ENCODE measurements at places on chromosomes 12 and 14.

GRCh38 chr14:34966413-34966812, 16.4 kb upstream of the SRP54 start:
- no peak for DNase-seq
- H3K36me3 ChIP-seq: peaks cover 20% of the 10 kb centered on the region
- H3K27ac ChIP-seq: no peak overlapping the region
- peaks cover 2% of the 10 kb centered on the region for H3K4me1 ChIP-seq

GRCh38 chr12:1281683-1282366, 290.8 kb downstream of the ERC1 start:
- no peaks in the 10 kb centered on the region for H3K36me3 ChIP-seq
- H3K27ac ChIP-seq: no peak overlapping the region
- H3K4me3 ChIP-seq: no peak overlapping the region
- H3K4me1 ChIP-seq: no peaks in the 10 kb centered on the region

DNA sequence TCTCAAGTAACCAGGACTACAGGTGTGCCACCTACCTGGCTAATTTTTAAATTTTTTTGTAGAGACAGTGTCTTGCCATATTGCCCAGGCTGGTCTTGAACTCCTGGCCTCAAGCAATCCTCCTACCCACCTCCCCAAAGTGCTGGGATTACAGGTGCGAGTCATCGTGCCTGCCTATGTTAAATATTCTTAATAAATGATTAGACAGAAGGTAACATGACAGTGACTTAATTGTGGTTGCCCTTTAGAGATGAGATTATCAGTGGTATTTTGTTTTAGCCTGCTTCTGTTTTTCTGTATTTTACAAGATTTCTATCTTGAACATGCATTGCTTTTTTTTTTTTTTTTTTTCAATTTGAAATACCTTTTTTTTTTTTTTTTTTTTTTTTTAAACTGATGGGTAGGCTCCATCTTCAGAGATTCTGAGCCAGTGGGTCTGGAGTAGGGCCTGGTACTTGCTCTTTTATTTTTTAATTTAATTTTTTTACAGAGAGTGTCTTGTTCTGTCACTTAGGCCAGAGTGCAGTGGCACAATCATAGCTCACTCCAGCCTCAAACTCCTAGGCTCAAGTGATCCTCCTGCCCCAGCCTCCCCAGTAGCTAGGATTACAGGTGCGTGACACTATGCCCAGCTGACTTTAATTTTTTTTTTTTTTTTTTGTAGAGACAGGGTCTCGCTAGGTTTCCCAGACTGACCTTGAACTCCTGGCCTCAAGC, 88.4 kb downstream of the BORCS5 start:
- H3K36me3 ChIP-seq: peaks cover 6% of the 10 kb centered on the region
- peaks cover 26% of the 10 kb centered on the region for H3K4me1 ChIP-seq
- H3K4me3 ChIP-seq: no peak overlapping the region
- no peaks in the 10 kb centered on the region for H3K27me3 ChIP-seq
- peak overlapping the region; percentile 94 for H3K27ac ChIP-seq

DNA sequence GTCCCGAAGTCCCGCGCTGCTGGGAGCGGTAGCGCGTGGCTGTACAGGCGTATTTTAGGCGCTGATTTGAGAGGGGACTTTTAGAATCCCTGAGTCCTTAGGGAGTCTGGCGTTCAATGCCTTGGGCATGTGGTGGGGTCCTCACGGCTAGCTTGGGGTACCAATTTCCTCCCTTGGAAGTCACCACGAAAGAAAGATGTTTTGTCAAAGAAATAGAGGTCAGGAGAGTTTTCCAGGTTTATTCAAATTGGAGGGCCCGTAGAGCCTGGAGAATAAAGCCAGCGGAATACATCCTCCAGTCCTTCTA, 63.9 kb downstream of the KLHL28 start:
- peaks cover 6% of the 10 kb centered on the region for H3K36me3 ChIP-seq
- peaks cover 6% of the 10 kb centered on the region for H3K4me1 ChIP-seq
- H3K27ac ChIP-seq: peak overlapping the region; percentile 91

GRCh38 chr14:64696355-64696857, 7.8 kb upstream of the PLEKHG3 start:
- H3K36me3 ChIP-seq: no peaks in the 10 kb centered on the region
- no peak overlapping the region for H3K4me3 ChIP-seq
- no peaks in the 10 kb centered on the region for H3K27me3 ChIP-seq
- no peak overlapping the region for H3K27ac ChIP-seq

DNA sequence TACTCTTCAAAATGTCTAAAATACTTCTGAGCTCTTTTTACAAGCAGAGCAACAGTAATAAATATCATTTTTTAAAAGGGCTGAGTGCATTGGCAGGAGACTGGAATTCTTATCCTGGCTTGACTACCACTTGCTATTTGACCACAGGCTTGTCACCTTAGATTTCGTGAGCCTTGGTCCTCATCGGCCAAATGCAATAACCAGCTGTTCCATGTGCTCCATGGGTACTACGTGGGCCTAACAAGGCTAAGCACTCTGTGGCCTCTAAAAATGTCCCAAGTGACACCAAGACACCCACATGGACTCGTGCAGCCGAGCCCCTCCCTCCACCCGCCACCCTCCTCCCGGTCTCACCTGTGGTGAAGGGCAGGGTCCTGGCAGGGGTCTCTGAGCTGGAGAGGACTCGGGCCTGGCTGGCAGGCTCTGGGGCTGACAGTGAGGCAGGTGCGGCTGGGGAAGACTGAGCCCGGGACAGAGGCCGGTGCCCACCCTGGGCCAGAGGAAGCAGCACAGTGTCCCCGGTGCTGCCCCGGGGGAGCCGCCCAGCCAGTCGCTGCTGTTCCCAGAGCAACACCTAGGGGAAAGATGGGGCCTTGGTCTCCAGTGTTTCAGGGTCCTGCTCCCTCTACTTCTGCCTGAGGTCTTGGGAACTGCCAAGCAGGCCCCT, 20.1 kb downstream of the SLC48A1 start:
- no peak overlapping the region for H3K27ac ChIP-seq
- peaks cover 64% of the 10 kb centered on the region for H3K36me3 ChIP-seq
- no peaks in the 10 kb centered on the region for H3K27me3 ChIP-seq
- H3K4me1 ChIP-seq: no peaks in the 10 kb centered on the region
- no peak for DNase-seq

DNA sequence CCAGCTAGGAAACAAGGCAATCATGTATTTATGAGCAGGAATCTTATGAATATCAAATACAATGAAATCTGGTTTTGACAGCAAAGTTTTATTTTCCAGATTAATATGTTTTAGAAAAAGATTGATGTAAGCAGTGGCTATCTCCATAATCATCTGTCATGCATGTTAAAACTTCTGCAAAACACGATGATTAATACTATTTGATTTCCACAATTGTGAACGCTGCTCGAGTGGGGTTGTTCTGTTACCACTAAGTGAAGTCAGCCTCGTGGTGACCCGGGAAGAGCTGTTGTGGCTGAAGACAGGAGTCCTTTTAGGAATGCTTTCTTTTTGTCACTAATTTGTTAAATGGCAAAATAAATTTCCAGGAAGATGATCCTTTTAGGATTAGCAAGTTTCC, 9.4 kb downstream of the CFAP251 start:
- no peak overlapping the region for H3K4me3 ChIP-seq
- H3K27ac ChIP-seq: peak overlapping the region; percentile 53
- peaks cover 28% of the 10 kb centered on the region for H3K4me1 ChIP-seq
- H3K36me3 ChIP-seq: peaks cover 18% of the 10 kb centered on the region
- no peak for DNase-seq

- no peak overlapping the region for H3K27ac ChIP-seq
- H3K4me3 ChIP-seq: peak overlapping the region; percentile 47
- H3K4me1 ChIP-seq: peaks cover 5% of the 10 kb centered on the region
These were observed 40.4 kb upstream of the LDHB start for GRCh38 chr12:21697904-21698630.

GRCh38 chr12:80627782-80628181, 79.7 kb upstream of the MYF6 start:
- H3K27me3 ChIP-seq: no peaks in the 10 kb centered on the region
- H3K4me1 ChIP-seq: no peaks in the 10 kb centered on the region
- no peak overlapping the region for H3K4me3 ChIP-seq
- H3K27ac ChIP-seq: no peak overlapping the region
- no peaks in the 10 kb centered on the region for H3K36me3 ChIP-seq

DNA sequence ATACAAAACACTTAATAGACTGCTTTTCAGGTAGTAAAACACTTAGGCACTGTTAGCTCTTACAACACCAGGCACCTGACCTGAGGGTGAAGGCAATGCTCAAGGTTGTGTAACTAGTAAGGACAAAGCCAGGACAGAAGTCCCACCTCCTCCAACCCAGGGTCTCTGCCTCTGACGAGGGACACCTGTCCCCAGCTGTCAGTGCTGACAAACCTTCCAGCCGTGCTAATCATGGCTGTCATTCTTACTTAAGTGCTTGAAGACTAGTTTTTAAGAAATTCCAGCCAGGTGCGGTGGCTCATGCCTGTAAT, 62.5 kb upstream of the MAX start:
- H3K27me3 ChIP-seq: no peaks in the 10 kb centered on the region
- no peaks in the 10 kb centered on the region for H3K36me3 ChIP-seq
- no peak overlapping the region for H3K4me3 ChIP-seq
- peaks cover 21% of the 10 kb centered on the region for H3K4me1 ChIP-seq
- DNase-seq: no peak

GRCh38 chr14:104864267-104865080, 594 bp upstream of the CEP170B start:
- DNase-seq: peak; percentile 65
- peaks cover 15% of the 10 kb centered on the region for H3K4me1 ChIP-seq
- H3K36me3 ChIP-seq: peaks cover 6% of the 10 kb centered on the region
- H3K4me3 ChIP-seq: peak overlapping the region; percentile 89

- peaks cover 6% of the 10 kb centered on the region for H3K36me3 ChIP-seq
- H3K4me1 ChIP-seq: peaks cover 17% of the 10 kb centered on the region
- no peak overlapping the region for H3K4me3 ChIP-seq
These were observed 603 bp upstream of the ENDOU start for GRCh38 chr12:47725893-47726292.

DNA sequence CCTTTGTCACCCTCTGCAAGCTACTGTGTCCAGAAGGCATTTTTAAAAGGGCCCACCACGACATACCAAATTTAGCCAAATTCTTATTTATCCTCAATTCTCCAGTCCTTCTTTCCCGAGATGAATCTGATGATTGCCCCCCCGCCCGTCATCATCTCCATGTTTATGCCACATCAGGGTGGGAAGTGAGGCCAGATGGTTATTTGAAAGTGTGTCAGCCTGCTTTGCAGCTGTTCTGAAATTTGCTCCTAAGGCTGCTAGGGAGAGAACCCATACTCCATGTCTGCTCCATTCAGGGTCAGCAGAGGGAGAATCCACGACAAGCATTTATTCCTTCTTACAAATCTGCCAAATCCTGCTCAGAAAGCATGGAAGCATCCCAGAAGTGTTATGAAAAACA, 337.8 kb downstream of the ADAMTS20 start:
- no peaks in the 10 kb centered on the region for H3K4me1 ChIP-seq
- no peak overlapping the region for H3K27ac ChIP-seq
- H3K36me3 ChIP-seq: no peaks in the 10 kb centered on the region
- no peak overlapping the region for H3K4me3 ChIP-seq

- peak overlapping the region; percentile 88 for H3K4me3 ChIP-seq
- H3K27me3 ChIP-seq: no peaks in the 10 kb centered on the region
- H3K4me1 ChIP-seq: peaks cover 21% of the 10 kb centered on the region
- H3K36me3 ChIP-seq: peaks cover 13% of the 10 kb centered on the region
These were observed 1.6 kb downstream of the GABARAPL1 start for GRCh38 chr12:10214136-10214894.

GRCh38 chr14:89348722-89349121, 68.3 kb downstream of the FOXN3 start:
- H3K4me3 ChIP-seq: no peak overlapping the region
- no peak for DNase-seq
- no peak overlapping the region for H3K27ac ChIP-seq

DNA sequence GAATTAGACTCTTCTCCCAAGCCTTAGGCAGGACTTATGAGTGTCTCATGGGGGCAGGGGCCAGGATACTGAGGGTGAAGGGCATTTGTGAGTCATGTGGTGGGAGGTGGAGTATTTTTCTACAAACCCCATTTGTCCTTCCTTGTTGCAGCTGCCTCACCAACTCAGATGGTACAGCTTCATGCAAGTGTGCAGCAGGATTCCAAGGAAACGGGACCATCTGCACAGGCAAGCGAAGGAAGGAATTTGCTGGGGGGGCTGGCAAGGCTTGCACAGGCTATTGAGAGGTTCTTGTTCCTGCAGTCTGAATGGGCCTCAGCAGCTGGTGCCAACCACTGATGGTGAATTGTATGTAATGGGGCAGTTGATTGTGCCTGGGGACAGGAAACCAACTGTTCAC, 125.1 kb downstream of the STAB2 start:
- no peaks in the 10 kb centered on the region for H3K4me1 ChIP-seq
- no peak overlapping the region for H3K27ac ChIP-seq
- H3K4me3 ChIP-seq: no peak overlapping the region
- H3K36me3 ChIP-seq: no peaks in the 10 kb centered on the region

DNA sequence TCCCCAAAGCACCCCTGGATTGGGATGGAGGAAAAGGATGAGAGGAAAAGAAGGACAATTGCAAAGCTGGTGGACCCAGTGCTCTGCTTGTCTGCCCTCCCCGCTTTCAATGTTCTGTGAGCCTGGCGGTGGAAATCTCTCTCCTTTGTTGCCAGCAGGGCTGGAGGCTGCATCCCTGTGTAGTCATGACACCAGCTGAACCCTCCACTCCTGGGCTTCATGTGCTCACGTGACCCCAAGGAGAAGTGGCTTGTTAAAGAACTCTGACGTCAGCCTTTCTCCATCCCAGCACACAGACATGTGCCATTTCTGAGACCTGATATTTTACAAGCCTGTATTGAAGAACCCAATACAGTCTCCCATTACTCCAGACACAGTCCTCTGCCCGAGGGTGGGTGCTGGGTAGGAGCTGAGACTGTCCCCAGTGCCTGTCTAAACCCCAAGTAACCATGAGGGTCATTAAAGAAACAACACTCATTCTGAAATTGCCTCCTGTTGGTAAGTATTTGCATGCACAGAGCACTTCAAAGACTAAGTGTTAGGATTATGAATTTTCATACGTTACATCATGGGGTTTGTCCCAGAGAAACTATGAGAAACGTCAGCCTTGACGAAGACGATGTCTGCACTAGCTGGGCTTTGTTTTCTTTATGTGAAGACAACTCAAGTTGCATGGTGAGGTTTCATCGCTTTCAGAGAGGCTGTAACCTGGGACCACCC, 21.7 kb downstream of the GALNT16 start:
- no peaks in the 10 kb centered on the region for H3K36me3 ChIP-seq
- H3K4me3 ChIP-seq: no peak overlapping the region
- DNase-seq: no peak
- H3K27ac ChIP-seq: no peak overlapping the region
- no peaks in the 10 kb centered on the region for H3K4me1 ChIP-seq

Measured in MCF 10A (cell line).